NCI-H1105 treated with DMSO at 0.1 percent for 48 hours (cell line): ENCODE measurements at places on chromosomes 12 and 14.

DNA sequence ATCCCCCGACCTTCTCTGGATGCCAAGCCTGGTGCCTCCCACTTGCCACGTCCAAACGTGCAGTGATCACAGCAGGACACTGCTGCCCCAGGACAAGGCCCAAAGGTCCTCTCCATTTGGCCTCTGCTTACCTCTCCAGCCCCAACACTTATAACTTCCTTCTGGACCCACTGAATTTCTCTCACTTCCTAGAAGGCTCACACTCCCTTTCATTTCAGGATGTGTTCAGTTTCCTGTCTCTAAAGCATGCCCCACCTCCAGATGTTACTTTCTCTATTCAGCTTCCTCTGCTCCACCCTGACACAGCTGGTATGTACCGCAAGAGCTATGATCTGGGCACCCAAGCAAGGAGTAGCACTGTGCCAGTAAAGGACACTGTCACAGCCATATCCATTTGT, 33.0 kb downstream of the CDKL1 start:
- no peak for DNase-seq

GRCh38 chr14:21748869-21749303, 75.3 kb upstream of the OR4E1 start:
- DNase-seq: peak; percentile 30

DNA sequence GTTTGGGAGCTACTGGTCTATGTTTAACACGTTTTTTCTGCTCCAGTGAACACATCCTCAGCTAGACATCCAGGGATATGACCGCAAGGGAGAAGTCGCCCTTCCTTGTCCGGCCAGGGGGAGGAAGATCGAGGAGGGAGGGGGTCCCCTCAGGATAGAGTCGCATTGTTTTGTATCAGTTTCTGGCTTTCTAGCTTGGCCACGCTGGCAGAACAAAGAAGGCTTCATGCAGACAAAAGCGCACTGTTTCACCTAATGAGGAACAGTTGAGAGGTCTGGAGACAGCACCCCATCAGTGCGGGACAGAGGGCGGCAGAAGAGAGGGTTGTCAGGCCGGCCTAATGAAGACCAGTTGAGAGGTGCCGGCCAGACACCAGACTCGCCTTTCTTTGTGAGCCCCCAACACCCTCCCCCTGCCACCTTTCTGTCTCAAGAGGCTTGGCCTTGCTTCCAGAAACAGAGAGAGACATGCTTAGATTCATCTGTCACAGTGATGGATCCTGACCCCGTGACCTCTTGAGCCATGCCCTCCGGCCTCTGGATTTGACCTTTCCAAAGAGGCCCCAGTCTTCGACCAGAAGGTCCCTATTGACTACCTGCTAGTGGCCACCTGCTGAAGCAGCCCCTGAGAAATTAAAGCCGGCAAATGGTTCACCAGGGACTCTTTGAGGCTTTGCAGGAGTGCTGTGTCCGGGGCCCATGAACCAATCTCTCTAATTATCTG, 254.7 kb upstream of the TBX3 start:
- DNase-seq: no peak

DNA sequence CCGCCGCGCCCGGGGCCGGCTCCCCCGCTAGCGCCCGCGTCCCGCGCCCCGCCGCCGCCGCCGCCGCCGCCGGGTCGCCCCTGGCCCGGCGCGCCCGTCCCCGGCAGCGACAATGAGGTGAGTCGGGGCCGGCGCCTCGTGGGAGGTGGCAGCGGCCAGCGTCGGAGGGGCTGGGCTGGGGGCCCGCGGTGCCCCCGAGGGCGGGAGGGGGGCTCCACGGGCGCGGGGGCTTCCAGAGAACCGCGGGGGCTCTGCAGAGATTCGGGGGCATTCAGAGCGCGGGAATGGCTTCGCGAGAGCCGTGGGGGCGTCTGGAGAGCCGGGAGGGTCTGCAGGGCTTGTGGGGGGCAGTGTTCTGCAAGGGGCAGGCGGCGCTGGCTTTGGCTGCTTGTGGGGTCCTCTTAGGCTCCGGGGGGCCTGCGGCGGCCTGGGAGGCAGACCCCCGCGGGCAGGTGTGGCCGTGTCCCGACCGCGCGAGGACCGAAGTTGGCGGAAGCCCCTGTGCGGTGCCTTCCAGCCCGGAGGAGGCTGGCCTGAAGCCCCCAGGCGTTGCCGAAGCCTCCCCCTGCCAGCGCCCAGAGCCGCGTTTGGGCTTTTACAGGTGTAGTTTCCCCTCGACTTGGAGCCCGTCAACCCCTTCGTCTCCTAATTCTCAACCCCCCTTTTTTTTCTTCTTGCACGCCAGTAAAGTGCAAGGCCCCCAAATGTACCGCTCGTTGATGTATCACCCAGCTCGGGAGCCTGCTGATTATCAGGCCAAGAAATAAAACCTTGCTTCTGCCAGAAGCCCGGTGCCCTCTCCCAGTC, 93.1 kb upstream of the EVL start:
- peak; percentile 30 for DNase-seq

- no peak for DNase-seq
Observed at GRCh38 chr12:117143008-117143532, 43.9 kb upstream of the TESC start.
